ENCODE measurements at places on chromosomes 1 and 21. TPM values are rescaled to one million over a fixed set of nuclear protein-coding genes. Genes with fewer than 3 reads are reported as not detected.

The DIO1 gene
- 0.21 TPM for total RNA-seq

The ANKRD45 gene
- 0.10 TPM for total RNA-seq

The WDR64 gene
- 0.10 TPM for total RNA-seq

The GUCA2B gene
- not detected for total RNA-seq

The ITLN1 gene
- 0.42 TPM for total RNA-seq

The ESRRG gene
- total RNA-seq, result 0.10 TPM

The PLXNA2 gene
- total RNA-seq, result 2.6 TPM

All from mononuclear cell (primary cell).